ENCODE measurements at places on chromosomes 3 and 15.

GRCh38 chr15:70264014-70264582, 166.4 kb upstream of the TLE3 start:
- no peak for DNase-seq

GRCh38 chr15:77251662-77252061, 168.2 kb downstream of the PEAK1 start:
- DNase-seq: no peak

GRCh38 chr3:54527521-54527920, 400.3 kb downstream of the LRTM1 start:
- no peak for DNase-seq

- DNase-seq: no peak
Measured at GRCh38 chr3:189995129-189995528, 125.6 kb downstream of the P3H2 start.

GRCh38 chr15:52383100-52383588, 87.5 kb upstream of the MYO5C start:
- no peak for DNase-seq

DNA sequence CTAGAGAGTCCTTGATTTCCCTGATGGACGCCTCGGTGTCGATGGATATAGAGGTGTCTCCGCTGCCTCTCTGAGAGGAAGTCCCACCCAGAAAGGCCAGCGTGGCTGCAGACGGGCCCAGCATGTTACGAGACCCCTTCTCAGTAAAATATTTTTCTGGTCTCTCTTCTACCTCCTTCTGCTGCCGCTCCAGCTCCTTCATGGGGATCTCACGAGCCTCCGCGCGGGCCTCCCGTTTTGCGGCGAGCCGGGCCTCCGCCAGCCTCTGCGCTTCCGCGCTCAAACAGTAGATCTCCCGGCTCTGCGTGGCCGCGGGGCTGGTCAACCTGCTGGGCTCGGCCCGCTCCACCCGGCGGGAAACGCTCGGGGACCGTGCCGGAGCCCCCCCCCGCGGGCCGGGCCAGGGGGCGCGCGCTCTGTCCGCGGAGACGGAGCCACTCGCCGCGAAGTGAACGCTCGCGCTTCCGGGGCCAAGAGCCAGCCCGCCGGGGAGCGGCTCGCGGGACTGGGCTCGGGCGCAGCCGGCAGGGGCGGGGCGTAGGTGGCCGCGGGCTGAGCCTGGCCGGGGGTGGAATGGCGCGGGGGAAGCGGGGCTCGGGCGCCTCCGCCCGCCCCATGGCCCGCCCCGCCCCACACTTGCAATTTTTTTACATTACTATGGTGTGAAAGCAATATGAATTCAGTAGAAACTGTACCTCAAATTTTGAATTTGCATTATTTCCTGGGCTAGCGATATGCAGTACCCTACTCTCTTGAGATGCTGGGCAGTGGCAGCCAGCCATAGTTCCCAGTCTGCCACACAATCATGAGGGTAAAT, 10.2 kb upstream of the KCNMB3 start:
- peak; percentile 51 for DNase-seq

DNA sequence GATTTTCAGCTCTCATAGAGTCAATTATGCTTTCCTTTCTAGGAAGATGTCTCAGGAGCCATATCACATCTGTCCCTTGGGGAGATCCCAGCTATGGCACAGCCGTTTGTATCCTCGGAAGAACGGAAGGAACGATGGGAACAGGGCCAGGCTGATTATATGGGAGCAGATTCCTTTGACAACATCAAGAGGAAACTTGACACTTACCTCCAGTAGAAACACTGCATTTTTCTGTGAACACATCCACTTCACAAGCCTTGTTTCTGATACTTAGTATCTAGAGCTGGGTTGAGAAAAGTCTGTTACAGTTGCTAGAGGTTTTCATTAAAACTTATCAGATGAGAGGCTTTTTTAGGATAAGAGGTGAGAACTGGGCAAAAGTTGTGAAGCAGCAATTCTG, 35.4 kb downstream of the GYG1 start:
- no peak for DNase-seq

DNA sequence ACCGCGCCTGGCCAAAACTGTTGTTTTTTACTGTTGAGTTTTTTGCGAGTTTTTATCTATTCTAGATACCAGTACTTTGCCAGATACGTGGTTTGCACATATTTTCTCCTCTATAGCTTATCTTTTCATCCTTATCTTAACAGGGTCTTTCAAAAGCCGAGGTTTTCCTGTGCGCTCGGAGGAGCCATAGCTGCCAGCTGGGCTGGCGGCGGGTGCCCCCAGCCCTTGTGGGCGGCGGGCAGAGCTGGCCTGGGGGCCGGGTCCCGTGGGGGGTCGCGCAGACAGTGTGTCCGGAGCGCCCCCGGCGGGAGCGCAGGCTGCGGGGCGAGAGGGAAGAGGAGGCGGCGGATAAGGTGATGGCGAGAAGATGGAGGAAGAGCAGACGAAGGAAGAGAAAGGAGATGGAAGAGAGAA, 11.1 kb upstream of the EIF4A2 start:
- DNase-seq: no peak

- no peak for DNase-seq
Measured at GRCh38 chr15:89784686-89784960, 8.5 kb downstream of the MESP2 start.

- no peak for DNase-seq
Measured at GRCh38 chr3:150299201-150299600, 108.9 kb upstream of the TSC22D2 start.

DNA sequence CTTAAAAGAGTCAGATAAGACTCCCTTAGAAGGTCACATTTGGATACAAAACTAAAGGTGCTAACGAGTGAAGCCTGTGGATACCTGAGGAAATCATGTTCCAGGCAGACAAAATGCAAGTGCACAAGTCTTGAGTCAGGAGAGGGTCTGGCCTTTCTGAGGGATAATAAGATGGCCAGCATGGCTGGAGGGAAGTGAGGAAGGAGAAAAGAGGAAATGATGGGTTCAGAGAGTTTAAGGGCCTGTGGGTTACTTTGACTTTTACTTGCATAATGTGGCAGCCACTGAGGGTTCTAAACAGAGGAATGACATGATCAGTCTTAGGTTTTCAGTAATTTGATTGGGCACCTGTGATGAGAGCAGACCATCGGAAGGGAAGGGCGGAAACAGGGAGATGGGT, 3.5 kb upstream of the ROPN1B start:
- DNase-seq: no peak

GRCh38 chr3:56754741-56755417, 46.9 kb downstream of the ARHGEF3 start:
- DNase-seq: no peak

GRCh38 chr3:142943870-142944269, 19.6 kb downstream of the PAQR9 start:
- DNase-seq: no peak

GRCh38 chr3:72844436-72844993, 3.7 kb downstream of the SHQ1 start:
- DNase-seq: no peak

DNA sequence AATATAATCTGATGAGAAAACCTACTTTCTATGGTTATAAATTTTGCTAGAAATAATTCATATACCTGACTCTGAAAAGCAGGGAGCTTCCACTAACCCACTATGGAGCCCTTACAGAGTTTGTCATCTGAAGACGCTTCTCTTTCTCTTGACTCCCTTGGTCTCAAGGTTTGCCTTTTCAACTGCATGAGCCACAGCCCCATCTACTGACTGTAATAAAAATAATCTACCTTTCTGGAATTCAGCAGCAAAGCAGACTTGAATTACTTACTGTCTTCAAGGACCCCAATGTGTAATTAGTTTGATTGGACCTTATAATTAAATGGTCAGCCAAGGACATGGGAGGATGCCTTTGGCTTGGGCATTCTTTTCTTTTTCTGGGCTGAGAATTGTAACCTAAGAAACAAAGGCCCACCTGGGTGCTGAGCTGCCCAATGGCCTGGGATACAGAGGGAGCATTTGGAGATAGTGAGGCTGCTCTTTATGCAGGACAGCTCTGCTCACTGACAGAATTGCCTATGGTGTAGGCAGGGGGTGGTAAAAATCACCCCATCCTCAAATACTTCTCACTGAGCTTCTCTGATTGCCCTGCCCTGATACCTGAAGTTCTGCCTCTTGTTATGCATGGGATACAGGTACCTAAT, 178.6 kb upstream of the TRIM42 start:
- peak; percentile 3 for DNase-seq

DNA sequence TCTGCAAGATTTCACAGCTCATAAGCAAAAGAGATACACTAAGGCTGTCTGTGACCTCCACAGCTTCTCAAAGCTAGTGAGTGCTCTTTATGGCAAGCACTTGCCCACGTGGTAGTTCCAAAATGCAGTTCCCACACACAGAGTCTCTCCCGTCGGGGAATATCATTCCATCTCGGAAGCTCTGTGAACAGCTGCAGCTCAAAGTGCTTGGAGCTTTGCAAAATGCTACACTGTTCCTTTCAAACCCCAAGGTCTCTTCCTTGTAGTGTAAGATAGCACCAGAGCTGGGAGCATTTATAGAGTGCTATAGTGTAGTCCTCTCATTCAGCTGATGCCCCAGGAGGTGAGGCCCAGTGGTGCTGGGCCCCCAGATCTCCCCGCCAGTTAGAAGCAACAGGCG, 36.1 kb downstream of the ST6GAL1 start:
- DNase-seq: no peak

GRCh38 chr3:133379926-133380325, 19.9 kb upstream of the BFSP2 start:
- no peak for DNase-seq

GRCh38 chr3:5297895-5298294, 110.4 kb downstream of the EDEM1 start:
- DNase-seq: no peak

DNA sequence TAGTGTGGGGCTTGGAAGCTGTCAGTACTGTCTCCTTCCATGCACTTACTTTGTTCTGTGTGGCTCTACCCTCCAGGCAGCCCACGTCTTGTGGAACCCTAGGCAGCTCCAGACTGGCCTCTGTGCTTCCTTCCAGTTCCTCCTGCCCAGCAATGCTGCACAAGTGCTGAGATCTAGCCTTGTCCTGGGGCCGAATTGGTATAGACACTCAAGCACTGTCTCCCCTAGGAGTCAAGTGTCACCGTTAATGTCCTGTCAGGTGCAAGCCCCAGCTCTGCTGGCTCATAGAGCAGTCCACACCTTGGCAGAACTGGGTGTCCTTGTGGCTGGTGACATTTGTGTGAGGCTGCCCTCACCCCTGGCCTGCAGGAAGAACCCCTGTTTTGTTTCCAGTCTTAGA, 130.1 kb downstream of the EEFSEC start:
- DNase-seq: no peak

All from SW 1271 (cell line).